ENCODE measurements at places on chromosomes 12 and 14.
A peak's percentile ranks its signal among the peaks of the same experiment; 100 is the strongest.

- DNase-seq = no peak
These were observed 18.5 kb downstream of the MAP3K12 start for GRCh38 chr12:53480491-53481442.

GRCh38 chr12:6294156-6295093 lies 16.1 kb upstream of the PLEKHG6 start:
- no peak for DNase-seq

- DNase-seq = no peak
These were observed 172.6 kb downstream of the PAX9 start for GRCh38 chr14:36834293-36834692.

- no peak for DNase-seq
These were observed 138.1 kb upstream of the MED13L start for GRCh38 chr12:116415408-116416108.

DNA sequence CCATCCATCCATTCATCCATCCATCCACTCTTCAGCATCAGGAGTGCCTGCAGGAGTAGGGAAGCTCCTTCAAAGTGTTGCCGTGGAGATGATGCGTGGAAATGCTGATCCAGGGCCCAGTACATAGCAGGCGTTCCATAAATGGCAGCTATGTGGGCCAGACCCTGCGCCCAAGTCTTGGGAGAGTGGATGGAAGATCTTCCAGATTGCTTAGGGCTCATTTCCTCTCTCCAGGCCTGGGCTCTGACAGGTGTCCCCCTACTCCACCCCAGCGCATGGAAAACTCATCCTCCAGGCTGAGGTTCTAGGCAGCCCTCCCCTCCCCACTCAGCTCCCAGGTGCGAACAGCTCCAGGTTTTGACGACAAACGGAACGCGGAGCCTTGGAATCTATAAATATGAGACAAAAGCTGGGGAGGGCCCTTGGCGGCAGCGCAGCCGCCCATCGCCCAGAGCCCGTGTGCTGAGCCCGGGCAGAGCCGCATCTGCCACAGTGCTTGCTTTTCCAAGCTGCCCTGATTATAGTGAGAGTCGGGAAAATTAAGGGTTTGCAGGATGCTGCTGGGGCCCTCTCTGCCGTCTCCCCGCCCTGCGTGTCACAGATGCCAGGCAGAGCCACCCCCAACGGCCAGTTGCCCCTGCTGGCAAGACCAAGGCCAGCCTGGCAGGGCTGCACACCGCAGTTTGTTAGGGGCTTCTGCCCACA lies 1.6 kb downstream of the BEGAIN start:
- DNase-seq = peak; percentile 61

GRCh38 chr12:105218434-105218833 lies 17.5 kb downstream of the APPL2 start:
- no peak for DNase-seq

DNA sequence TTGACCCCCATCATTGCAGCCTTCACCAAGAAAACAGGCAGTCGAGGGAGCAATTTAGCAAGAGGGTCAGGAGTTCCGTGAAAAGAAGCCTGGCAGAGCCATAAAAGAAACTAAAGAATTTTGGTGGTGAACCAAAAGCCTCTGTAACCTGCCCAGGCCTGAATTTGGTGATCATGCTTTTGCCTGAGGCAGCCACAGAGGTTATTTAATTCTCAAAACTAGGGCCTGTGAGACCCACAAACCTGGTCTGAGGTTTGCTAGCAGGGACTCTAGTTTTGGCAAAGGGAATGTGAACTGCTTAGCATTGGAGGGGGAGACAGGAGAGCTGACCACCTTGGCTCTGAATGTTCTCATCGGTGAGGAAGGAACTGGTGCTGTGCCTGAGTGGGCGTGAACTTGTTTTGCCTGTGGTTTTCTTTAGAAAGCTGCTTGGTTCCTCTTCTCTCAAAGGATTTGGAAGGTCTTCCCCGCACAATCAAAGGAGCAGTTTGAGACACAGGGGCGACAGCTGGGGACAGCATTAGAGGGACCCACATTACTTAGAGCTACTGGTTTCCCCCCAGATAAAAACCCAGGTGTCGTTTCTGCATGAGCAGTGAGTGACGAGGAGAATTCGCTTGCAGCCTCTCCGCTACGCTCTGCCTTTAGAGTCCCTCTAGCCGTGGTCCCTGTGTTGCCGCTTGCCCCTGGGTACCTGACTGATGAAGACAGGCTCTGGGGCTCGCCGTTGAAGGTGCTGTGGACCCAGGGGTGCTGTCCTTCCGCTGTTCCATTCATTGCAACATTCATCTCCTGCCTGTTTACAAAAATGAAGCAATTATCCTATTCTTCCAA lies 12.6 kb upstream of the WNT5B start:
- peak; percentile 42 for DNase-seq

DNA sequence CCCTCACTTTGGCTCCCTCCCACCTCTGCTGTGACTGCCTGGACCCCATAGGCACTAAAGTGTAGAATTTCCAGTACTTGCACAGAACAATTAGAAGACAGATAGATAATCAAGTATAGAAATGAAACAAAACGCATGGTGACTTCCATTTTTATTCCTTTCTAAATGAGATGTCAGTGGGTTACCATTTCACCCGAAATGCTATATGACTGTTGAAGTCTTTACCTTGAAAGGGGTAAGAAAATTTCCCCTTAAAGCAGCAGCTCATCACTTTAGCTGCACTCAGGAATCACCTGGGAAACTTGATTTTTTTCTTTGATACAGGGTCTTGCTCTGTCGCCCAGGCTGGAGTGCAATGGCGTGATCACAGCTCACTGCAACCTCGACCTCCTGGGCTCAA lies 12.5 kb upstream of the KSR2 start:
- DNase-seq = no peak

DNA sequence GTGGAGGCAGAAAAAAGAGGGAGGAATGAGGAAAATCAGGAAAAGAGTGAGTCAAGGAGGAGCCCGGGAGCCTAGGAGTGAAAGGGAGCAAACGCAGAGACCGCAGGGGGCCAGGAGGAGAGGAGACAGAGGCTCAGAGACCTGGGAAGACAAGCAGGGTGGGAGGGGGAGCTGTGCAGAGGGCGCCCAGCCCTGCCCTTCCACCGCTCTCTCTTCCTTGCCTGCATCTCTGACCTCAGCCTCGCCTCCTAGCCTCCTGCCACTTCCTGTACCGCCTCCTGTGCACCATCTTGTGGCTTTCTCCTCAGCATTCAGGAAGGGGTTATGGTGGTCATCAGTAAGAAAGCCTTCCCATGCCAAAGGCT lies 1.3 kb downstream of the CLSTN3 start:
- no peak for DNase-seq

- no peak for DNase-seq
These were observed 34.8 kb downstream of the HIGD1C start for GRCh38 chr12:50986966-50987737.

DNA sequence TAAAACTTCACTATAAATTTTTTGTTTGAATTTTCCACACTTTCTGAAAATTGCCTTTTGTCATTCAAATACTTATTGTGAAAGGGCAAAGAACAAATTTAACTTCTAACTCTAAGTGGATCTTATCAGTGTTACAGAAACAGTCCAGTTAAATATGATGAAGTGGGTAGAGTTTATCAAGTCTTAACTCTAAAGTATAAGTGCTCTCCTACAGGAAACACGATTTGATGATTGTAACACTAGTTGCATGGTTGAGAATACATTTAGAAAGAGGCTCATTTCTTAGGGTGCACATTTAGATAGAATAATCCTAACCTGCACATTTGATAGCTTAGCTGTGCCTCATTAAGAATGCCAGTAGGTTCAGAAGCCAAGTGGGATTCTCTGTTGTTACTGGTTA lies 838.3 kb upstream of the ATXN7L3B start:
- no peak for DNase-seq

- no peak for DNase-seq
These were observed 67.8 kb downstream of the HMGA2 start for GRCh38 chr12:65891987-65892481.

DNA sequence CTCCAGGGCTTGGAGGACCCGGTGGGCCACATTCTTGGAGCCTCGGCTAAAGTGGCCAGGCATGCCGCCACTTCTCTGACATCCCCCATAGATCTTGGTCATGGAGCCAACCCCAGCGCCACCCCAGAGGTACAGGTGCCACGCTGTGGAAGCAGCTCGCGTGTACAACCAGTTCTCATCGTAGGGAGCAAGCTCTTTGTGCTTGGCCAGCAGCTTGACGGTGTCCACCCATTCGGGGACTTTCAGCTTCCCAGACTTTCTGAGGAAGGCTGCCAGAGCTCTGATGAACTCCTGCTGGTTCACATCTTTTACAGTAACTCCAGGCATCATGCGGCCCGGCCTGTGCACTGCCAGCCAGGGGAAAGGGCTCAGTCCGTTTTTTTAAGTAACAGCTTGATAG lies 29.3 kb upstream of the EAPP start:
- DNase-seq = peak; percentile 14

- DNase-seq = no peak
These were observed 6.0 kb upstream of the OR6J1 start for GRCh38 chr14:22650046-22650739.

- no peak for DNase-seq
These were observed 37.8 kb upstream of the PTPRQ start for GRCh38 chr12:80406253-80406652.

GRCh38 chr14:70934502-70935134 lies 27.4 kb downstream of the PCNX1 start:
- DNase-seq = no peak

GRCh38 chr12:104599272-104600035 lies 142.7 kb downstream of the CHST11 start:
- DNase-seq = no peak

GRCh38 chr14:30450631-30451545 lies 108.1 kb upstream of the G2E3 start:
- no peak for DNase-seq

DNA sequence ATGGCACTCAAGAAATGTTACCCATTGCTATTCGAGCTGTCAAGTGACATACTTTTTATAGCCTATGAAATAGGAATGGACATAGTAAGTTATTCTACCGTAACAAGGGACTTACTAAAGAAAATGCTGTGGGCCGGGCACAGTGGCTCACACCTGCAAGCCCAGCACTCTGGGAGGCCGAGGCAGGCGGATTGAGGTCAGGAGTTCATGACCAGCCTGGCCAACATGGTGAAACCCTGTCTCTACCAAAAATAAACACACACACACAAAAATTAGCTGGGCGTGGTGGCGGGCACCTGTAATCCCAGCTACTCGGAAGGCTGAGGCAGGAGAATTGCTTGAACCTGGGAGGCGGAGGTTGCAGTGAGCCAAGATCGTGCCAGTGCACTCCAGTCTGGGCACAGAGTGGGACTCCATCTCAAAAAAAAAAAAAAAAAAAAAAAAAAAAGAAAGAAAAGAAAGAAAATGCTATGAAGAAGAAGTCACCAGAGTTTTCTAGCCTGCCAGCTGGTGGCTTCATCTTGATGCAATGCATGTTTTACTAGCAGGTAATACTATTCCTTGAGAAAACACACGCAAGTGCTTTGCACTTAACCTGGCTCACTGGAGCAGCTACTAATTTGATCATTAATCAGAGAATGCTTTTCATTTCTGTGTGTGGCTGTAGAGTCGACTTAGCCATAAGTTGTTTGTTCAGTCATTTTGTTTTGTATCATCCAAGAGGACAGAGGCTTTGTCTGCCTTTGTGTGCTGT lies 166.7 kb upstream of the MYL2 start:
- no peak for DNase-seq

DNA sequence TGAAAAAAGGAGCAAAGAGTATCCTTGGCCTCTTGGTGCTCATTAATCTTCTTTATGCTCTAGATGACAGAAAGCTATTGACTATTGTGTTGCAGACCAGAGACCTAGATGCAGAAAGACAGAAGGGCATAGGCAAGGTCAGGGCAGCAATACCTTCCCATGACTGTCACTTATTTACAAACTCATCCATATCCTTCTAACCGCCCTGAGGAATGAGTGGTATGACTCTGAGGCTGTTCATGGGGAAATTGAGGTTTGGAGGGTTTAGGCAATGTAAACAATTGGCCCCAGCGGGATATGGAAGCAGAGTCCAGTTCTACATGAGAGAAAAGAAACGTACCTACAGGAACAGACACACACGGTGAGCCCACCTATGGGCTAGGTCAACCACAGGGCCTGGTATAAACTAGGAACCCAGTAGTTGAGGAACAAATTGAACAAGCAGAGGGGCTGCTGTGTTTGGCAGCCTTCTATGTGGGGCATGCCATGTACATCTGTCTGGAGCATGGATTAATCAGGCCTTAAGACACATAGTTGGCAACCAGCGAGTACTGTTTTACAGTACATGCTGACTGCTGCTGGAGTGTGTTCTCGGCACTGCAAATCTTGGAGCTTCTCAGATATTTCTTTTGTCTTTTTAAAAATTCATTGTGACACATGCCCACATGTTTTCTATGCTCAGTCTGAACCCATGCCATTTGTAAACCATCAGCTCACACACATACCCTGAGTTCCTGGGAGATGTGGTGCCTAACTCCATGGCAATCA lies 159.7 kb upstream of the NTF3 start:
- no peak for DNase-seq

DNA sequence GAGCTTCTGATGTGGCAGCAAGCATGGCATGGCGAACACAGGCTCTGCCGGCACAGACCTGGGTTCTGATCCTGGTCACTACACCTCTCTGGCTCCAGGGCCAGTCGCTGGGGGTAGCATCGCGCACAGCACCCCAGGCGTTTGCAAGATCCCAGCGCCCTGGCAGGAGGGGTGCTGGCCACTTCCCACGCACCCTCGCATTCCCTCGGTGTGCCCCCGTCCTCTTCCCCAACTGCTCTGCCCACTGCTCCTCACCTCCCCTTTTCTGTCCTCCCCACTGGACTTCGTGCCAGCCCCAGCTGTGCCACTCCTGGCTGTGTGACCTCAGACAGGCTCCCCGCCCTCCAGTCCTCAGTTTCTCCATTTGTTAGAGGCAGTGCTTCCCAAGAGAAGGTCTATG lies 2.8 kb downstream of the CDK2AP1 start:
- no peak for DNase-seq

GRCh38 chr12:95393191-95393790 lies 80.7 kb upstream of the METAP2 start:
- DNase-seq = no peak

DNA sequence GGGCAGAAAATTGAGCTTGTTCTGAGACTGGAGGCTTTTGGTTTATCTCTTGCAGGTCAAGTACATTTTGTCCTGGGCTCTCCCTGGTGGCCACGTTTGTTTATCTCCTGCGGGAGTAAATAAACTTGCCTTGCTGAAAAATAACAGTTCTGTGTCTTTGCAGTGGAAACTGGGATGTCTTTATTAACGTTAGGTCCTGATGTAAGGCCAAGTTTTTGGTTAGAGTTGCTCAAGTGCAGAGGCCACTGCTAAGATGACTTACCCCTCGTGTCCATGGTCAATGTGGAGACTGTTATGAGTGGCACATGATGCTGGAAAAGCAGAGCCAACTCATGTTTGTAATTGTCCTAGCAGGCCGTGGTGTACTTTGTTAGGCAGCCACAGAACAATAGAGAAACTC lies 3.8 kb downstream of the PTPN11 start:
- DNase-seq = no peak

- no peak for DNase-seq
These were observed 110.1 kb downstream of the SAMD4A start for GRCh38 chr14:54676812-54677708.

- no peak for DNase-seq
These were observed 209.7 kb downstream of the SYNE2 start for GRCh38 chr14:64062381-64063115.

Measured in upper lobe of left lung (tissue), 6 donors.